NCI-H460 (cell line): ENCODE measurements at places on chromosomes 13 and 19.

DNA sequence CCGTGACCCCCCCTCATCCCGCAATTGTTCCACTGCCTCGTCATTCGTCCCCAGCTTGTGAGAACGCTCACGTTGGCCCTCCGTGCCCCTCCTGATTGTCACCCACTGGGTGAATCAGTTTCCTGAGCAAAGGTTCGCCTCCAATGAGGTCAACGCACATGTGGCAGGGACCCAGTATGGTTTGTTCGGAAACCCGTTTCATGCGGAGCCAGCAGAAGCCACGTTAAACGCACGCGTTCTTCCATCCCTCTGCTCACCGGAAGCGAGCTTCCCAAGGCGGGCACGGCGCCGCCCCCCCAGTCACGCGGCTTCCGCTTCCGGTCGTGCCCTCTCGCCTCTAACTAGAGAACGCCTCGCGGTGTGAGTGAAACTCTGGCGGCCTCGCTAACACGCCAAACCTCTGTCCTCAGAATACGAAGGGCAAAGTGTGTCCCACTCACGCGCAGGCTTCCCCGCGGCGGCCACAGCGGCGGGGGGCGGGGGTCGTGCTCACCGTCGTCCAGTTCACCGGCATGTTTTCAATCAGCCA, 18.0 kb upstream of the CFAP97D2 start:
- DNase-seq, result no peak

DNA sequence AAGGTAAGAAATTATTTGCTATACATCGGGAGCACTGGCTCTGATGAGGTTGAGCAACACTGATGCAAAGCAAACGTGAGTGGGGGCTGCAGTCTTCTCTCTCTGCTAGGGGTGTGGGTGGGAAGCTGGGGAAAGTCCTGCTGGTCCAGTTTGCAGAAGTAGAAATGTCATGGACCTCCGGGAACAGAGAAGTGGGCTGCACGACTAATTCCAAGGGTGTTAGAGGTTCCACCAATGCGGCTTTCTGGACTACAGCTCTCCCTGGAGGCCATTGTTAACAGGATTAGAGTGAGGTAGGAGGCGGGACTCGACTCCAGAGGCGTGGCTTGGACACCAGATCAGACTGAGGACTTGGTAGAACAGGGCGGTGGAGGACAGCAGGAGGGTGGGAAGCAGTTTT, 5.7 kb upstream of the FBXO27 start:
- DNase-seq, result peak; percentile 27

GRCh38 chr19:58007285-58007684, 4.7 kb upstream of the ZNF606 start:
- no peak for DNase-seq

GRCh38 chr19:17966550-17967256, at the start of gene KCNN1:
Gene KCNN1 (plus strand): TSS chr19:17967107. CDS start chr19:17973889, 6,782 bp downstream.
- no peak for DNase-seq

- DNase-seq, result no peak
These were observed 3.1 kb downstream of the ADGRE1 start for GRCh38 chr19:6890401-6890913.

- no peak for DNase-seq
These were observed 1163.9 kb downstream of the DIAPH3 start for GRCh38 chr13:58999851-59000250.

- DNase-seq, result peak; percentile 37
These were observed 60.8 kb downstream of the AP1M1 start for GRCh38 chr19:16258440-16258903.

- no peak for DNase-seq
These were observed 41.9 kb downstream of the GPC6 start for GRCh38 chr13:93268327-93269028.

DNA sequence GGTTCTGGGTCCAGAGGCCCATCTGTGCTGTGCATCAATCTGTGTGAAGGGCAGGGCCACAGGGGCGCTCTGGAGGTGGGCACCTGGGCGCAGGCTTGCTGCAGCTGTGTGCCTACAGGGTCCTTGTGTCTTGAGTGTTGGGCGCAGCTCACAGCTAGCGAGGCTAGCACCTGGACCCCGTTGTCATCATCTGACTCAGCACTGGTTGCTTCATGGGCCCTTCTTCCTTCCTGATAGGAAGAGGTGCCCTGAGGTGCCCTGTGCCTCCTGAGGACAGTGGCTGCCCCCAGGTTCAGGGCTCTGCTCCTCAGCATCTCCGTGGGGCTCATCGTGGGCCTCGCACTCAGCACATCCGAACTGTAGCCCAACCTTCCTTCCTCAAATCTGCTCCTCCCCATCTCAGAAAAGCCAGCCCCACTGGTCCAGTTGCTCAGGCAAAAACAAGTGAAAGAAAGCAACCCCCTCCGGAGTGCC, 54.8 kb downstream of the GATAD2A start:
- no peak for DNase-seq

DNA sequence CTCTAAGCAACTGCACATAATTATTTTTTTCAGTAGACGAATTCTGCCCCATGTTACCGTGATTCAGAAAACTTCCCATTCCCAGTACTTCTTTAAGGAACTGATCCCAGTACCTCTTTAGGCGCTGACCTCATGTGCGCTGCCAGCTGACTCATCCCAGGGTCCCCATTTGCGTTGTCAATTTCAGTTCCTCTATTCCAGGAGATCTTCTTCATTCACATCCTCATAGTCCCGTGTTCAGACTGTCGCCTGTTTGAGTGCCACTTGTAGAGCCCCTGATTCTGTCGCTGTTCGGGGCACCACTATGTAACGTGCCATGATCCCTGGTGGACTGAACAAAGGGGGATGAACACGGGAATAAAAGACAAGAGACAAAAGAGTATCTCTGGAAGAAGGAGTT, 16.4 kb downstream of the FPR3 start:
- DNase-seq, result no peak

DNA sequence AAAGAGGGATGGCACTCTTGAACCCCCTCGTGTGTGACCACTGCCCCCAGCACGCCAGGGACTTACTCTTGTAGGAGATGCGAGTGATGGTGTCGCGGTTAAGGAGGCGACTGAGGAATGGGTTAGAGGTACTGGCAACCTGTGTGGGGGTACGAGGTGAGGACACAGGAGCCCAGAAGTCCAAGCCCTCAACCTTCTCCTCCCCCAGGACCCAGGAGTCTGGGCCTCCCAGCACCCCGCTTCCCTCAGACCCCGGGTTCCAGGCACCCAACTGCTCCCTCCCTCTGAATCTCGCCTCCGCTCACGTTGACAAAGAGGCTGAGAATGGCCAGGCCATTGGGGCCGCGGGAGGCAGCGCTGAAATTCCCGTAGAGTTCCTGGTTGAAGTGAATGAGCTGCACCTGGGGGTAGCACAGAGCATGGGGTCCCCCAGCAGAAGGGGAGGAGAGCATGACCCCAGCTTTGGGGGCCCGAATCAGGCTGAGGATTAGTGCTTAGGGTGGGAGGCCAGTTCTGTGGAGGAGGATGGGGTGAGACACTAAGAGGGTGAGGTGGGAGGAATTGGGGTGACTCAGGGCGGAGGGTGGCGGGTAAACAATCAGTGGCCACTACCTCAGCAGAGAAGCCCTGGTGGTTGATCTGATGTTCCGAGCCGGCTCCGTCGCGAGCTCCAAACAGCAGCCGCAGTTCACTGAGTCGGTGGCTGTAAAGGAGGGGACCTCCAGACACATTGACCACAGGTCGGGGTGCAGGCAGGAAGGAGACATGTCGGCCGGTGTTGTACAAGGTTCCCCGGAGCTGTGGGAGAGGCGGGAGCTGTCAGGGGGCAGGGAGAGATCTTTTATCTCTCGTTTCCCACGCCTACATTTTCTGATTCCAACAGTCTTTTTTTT, 2.5 kb upstream of the DBP start:
- no peak for DNase-seq

GRCh38 chr19:43763473-43763939, 8.7 kb upstream of the SMG9 start:
- no peak for DNase-seq

DNA sequence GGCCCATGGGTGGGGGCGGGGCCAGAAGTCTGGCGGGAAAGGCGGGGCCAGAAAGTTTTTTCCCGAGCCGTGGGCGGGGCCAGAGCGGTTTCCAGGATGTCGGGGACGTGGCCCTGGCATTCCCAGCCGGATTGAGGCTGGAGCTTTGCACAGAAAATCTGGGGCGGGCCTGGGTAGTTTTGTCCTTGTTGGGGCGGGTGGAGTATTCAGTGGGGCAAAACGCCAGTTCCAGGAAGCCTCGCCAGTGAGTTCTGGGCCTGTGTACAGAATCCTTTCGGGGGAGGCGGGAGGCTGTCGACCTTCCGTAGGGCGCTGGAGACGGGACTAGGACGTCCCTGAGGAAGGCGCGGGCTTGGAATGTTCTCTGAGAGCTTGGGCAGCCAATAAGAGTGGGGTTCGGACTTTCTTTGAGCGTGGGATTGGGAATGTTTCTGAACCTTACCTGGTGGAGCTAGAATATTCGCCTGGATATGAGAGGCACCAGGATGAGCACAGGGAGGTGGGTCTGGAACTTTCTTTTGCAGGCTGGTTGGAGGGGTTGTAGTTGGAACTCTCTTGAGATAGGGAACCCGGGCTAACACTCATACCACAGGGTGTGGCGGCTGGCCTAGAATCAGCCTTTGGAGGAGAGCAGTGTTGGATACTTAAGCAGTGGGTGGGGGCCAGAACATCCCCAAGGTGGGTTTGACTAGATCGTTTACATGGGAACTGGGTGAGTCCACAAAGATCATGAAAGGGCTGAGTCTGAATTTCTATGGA, 1.3 kb downstream of the CCDC9 start:
- no peak for DNase-seq

GRCh38 chr19:15062036-15062435, 12.8 kb downstream of the CASP14 start:
- DNase-seq, result no peak

DNA sequence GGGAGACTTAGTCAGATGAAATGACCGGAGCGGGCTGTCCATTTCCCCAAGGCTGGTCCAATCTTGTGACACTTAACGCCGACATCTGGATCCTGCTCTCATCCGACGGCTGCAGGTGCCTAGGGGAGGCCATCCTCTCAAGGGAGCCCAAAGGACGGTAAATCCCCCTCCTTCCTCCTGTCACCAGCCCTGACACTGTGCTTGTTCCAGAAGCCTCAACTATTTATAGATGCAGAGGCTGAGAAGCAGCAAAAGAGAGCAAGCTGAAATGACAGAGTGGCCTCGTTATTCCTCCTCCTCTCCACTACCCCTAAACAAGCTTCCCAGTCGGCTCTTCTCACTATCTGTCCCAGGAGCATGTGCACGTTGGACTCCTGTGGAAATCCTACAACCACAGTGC, 533.7 kb downstream of the LIG4 start:
- no peak for DNase-seq

DNA sequence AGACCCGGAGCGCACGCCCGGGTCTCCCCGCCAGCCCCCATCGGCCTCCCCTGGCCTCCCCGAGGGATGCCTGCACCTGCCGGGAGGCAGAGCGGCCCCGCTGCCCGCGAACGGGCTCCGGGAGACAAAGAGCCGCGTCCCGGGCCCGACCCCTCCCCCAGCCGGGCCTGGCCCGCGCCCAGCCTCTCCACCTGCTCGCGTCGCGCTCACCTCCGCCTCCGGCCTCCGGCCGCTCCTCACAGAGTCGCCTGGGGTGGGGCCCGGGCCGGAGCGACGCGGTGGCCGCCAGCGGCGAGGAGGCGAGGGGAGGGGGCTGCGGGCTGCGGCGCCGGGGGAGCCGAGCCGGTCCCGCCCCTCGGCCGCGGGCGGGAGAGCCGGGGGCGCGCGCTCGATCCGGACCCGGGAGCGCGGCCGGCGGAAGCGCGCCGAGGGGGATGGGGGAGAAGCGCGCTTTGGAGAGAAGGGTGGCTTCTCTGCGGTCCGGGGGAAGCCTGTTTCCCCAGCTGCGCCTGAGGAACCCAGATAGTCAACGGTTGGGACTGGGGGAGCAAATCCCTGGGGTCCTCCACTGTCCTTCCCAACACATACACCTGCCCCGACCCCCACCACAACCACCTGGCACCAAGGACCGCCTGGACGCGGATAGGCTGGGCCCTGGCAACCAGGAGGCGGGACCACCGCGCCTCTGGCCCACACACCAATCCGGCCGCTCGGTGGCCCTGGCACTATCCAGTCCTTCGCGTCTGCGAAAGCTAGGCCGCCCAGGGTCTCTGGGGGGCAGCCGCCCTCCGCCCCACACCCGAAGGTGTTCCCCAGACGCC, at the start of gene PRR36:
TSS of gene PRR36 (minus strand) at position 315 of the 821 bp plus-strand sequence. CDS start 701 bp downstream, outside the sequence.
- no peak for DNase-seq

DNA sequence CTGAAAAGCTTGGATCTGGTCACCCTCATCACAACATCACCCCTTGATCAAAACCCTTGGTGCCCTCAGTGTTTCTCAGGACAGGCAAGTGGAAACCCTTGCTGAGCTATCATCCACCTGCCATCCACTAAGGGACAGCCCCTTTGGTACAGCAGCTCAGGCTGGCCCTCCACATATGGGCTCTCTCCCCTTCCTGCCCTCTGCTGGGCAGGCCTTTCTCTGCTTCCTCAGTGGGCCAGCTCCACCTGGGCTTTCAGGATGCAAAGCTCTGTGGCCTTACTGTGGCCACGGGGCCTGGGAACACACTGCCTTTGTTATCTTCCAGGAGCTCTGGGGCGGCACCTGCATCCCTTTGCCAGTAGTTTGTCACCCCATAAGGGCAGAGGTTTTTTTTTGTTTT, 4.9 kb downstream of the SUGP1 start:
- no peak for DNase-seq
